Activated CD8-positive, alpha-beta memory T cell treated with anti-CD3 and anti-CD28 coated beads, Interleukin-2, amount 50 U/mL, for 4 hours (primary cell): ENCODE measurements at places on chromosomes 7 and 10.
A peak's percentile ranks its signal among the peaks of the same experiment; 100 is the strongest.

GRCh38 chr7:18866359-18867036, 250.9 kb downstream of the TWIST1 start:
- no peak for DNase-seq

GRCh38 chr10:78964952-78965633, 103.7 kb upstream of the ZMIZ1 start:
- DNase-seq = no peak

DNA sequence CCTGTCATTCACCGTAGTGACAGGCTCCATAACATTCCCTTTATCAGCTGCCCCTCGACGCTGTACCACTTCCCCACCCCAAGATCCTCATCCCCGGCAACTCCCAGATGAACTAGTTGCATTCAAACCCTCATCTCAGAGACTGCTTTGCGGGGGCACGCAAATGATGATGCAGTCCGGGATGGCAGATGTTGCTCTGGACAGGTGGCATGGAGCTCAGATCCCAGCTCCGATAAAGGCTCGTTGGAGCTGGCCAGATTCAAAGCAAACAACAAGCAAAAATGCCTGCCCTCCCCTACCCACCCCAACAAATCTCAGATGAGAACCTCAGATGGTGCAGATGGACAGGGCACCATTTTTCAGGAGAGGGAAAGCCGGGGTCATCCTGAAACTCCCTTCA, 46.7 kb downstream of the CARD11 start:
- no peak for DNase-seq

GRCh38 chr7:32119790-32120196, 49.6 kb upstream of the PDE1C start:
- no peak for DNase-seq

DNA sequence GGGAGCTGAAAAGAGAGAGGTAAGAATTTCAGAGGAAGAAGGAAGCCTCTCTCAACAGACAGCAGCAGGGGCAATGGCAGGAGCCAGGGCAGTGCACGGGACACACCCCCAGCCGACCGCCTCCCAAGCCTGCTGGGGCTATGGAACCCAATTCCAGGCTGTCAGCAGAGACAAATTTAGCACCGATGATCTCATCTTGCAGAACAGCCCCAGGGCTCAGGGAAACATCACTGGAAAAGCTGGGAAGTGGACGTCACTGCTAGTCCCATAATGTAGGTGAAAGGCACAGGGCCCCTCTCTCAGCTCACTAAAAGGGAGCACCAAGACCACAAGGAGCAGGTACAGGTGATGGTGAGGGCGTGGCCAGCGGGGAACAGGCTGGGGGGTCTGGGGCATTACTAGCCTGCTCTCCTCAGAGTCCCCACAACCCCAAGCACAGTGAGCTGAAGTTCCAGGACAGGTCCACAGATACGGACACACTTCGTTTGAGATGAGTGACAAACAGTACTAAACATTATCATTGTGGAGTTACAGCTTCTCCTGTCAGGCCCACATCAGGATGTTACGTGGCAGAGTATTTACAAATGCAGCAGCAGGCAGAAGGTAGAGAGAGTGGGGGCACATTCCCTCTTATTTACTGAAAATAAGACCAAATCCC, 103.7 kb downstream of the PLXNA4 start:
- DNase-seq = no peak

DNA sequence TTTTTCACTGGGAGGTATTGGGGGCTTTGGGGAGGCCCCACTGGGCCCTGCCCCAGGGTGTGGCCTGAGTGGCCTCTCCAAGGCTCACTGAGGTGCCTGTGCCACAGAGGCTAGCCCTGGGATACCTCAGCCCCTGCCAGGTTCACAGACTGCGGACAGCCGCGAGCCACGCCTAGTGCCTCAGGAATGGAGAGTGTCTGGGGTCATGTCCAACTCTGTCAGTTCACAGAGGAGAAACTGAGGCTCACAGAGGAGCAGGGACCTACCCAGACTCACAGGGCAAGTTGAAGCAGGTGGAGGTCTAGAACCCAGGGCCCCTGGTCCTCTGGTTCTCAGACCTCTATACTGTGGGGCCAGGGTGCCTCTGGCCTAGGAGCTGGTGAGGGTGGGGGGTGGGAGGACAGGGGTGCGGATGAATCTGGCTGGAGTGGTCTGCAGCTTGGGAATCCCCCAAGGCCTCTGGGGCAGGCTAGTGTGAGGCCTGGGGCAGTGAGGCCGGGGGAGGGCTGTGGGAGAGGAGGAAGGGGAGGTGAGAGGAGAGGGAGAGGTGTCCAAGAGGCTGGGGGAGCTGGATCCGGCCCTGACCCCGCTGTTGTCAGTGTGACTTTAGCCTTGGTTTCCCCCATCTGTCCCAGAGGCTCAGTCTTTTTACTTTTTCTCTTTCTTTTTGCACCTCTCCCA, 20.0 kb downstream of the NEURL1 start:
- DNase-seq = no peak

DNA sequence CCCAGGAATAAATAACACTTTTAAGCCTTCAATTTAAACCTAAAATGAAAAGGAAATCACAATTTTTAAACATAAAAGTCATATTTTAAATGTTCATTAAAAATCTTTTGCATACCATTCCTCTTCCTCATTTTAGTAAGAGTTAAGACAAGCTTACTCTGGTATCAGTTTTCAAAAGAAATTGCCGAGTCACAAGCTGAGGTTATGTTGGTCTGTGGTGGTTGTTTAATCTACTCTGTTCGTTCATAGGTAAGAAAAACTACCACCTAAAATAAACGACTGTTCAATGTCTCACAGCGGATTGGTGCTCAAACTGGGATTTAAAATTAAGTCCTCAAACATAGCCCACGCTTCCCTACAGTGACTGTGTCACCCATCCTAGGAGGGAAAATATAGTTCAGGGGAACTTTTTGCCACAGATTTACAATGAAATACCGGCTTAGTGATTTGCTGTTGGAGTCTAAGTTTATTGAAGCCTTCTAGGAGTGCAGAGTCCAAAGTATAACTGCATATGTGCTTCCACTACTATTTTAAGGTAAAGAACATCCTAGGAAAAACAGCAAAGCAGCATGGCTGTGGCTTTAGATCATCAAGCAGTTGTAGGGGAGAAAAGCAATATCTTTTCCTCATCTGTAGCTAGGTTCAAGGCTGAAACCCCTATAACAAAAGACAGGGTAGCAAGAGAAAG, 61.1 kb downstream of the GNAT3 start:
- DNase-seq = no peak

DNA sequence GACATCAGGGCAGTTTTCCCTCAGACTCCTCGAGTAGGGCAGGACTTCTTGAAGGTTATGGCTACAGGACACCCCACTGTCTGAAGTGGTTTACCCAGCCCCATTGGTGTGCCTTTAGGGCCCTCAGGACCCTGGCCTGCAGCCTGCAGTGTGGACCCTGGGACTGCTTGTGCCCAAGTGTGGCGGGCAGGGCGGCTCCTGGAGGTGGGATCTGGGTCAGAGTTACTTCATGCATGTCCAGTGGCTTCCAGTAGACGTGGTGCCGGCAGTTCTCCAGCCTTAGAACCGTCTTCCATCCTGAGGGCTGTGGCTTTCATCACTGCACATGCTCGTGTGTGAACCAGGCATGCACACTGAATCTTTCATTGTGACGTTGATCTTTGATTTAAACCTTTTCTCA, 16.7 kb downstream of the EIF3B start:
- DNase-seq = no peak

- DNase-seq = peak; percentile 76
These were observed 561 bp downstream of the PLEKHA1 start for GRCh38 chr10:122374859-122375678.

DNA sequence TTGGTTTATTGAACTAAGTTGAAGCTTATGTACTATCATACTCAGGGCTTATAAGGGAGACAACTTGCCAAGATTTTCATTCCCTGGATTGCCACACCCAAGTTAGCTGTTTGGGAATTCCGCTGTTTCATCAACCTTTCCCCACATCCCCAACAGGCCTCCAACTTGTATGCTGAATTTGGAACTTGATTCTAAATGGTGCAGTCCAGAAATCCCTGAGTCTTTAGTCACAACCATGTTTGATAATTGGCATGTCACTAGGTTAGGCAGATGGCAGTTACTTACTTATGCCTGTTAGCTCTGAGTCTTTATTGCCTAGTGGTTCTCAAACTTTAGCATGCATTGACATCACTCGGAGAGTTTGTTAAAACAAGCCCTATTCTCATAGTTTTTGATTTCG, 135.4 kb upstream of the PRPS1L1 start:
- DNase-seq = no peak

DNA sequence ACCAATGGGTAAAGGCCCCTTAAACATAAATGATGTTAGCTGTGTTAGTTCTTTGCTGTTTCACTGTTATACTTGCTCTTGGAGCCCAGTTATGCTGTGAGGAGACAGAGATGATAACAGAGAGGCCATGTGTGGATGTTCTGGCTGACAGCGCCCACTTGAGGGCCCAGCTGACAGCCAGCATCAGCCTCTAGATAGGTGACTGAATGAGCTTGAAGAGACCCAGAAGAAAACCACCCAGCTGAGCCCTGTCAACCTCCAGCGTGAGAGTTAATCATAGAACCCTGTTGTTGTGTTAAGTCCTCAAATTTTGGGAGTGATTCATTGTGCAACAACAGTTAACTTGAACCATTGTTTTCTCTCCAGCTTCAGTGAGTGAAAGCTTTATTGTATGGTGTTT, 91.7 kb downstream of the GLRX3 start:
- DNase-seq = no peak

- no peak for DNase-seq
These were observed 18.7 kb downstream of the SRRM3 start for GRCh38 chr7:76220185-76221057.

GRCh38 chr10:110067960-110068770, 60.4 kb downstream of the ADD3 start:
- DNase-seq = no peak

- DNase-seq = no peak
These were observed 187.9 kb downstream of the BICC1 start for GRCh38 chr10:58700591-58700990.

DNA sequence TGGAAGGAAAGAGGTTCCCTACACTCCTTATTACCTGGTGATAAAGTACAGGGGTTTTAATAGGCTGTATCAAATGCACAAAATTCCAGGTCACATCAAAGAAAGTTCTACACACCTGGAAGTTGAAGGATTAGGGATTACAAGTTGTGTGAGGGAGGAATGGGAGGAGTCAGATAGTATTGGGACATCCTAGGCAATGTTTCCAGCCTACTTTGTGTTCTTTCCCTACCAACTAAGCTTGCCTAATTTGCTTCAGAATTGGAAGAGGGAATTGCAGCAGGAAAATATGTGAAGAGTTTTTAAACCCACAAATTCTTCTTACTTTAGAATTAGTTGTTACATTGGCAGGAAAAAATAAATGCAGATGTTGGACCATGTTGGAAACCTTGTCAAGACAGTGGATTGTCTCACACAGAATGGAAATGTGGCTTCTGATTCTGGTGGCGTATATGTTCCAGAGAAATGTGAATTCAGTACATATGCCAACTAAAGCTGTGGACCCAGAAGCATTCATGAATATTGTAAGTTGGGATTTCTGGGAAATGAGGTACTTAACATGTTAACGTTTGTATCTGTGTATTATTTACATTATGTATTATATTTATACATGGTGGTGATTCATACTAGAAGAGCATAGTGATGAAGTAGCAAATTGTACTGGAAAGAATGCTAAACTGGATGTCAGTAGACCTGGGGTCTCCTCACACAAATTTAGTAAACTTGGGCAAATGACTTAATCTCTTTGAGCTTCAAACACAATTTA, at the start of gene LIPM:
Gene LIPM (plus strand): TSS at position 208 of the 763 bp plus-strand sequence. CDS start 167 bp downstream, at position 375.
- DNase-seq = no peak

DNA sequence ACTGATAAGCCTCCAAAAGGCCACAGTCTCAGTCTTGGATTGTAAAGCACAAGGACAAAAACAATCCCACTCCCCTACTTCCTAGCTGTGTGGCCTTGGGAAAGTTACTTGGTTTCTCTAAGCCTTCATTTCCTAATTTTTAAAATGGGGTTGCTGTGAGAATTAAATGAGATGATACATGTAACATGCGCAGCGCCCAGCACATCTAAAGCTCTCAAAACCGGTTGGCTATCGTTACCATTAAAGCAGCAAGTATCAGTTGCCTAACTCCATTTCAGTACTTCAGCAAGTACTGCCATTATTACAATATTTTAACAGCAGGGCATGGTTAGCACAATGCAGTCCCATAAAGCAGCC, 1.9 kb downstream of the NRCAM start:
- DNase-seq = no peak

DNA sequence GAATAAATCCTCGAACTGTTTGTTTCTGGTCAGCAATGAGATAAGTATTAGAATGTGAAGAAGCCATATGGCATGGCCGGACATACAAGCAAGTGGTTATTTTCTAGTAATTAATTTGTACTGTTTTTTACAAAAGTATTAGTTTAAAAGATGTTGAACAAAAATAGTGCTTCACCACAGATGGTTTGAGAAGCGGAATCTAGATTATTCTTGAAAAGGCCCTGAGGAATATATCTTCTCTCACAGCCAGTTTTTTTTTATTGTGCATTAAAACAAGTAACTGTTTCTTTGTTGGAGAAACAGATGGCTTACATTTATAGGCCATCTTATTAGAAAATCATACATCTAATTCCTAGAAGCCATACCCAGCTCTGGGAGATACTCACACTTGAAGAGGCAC, 153.3 kb downstream of the TMEM26 start:
- no peak for DNase-seq

DNA sequence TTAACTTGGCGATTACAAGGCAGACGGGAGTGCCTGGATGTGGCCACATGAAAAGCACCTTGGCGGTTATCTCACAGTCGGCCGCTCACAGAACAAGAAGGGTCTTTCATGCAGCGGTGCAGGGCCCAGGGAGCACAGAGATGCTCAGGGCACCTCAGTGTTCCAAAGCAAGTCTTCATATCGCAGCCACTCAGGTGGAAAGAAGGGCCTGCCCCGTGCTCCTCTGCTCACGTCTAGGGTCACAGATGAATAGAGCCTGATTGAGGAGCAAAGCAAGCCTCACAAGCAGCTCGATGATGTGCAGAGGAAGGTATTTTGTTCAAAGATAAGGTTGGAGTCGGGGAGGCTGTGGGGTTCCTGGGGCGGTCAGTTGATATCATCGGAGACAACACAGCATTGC, 297.8 kb downstream of the WDR11 start:
- no peak for DNase-seq

- DNase-seq = no peak
These were observed 49.3 kb downstream of the DENND11 start for GRCh38 chr7:141652691-141653090.

DNA sequence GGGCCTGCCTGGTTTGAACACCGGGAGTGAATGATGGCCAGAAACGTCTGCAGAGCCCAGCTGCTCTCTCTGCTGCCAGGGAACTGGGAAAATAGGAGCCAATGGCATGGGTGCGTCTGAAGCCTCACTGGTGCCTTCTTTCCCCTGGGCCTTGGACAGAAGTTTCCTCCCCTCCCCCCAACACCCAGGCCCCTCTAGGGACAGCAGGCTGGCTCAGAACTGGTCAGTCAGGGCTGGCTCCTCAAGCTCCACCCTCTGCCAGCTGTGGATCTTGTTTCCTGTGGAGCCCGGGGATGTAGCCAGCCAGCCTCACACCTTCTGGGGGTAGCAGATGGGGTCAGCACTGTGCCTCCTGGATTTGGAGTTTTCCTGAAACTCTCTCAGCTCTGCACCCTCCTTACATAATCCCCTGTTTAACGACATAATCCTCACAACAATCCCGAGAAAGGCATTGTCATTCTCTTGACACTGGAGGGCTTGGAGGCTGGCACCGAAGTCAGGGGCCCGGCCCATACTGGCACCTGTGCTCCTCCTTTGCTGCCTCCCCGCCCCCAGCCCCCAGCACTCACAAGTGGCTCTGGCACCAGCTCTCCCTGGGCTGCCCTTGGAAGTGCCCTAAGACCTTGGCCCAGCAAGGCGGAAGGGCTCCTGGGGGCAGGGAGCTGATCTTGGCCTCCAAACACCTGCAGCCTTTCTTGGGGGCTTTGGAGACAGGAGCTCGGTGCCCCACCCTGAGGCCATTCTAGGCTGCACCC, 5.7 kb downstream of the LDB3 start:
- no peak for DNase-seq
